ENCODE measurements at places on chromosomes 1 and 21. TPM values are rescaled to one million over a fixed set of nuclear protein-coding genes. Genes with fewer than 3 reads are reported as not detected.

Gene DIRAS3
- total RNA-seq: 0.42 TPM

Gene CD1D
- not detected for total RNA-seq

Gene OR2G3
- not detected for total RNA-seq

Gene DIO1
- total RNA-seq: not detected

Gene MAEL
- not detected for total RNA-seq

Gene PRAMEF10
- total RNA-seq: not detected

Gene SPATA1
- 0.97 TPM for total RNA-seq

Gene GLUL
- total RNA-seq: 229 TPM

Gene MGST3
- 27.8 TPM for total RNA-seq

Gene OMA1
- total RNA-seq: 27.0 TPM

- no peak for DNase-seq
Observed at GRCh38 chr1:221839321-221839720, 97.4 kb upstream of the DUSP10 start.

DNA sequence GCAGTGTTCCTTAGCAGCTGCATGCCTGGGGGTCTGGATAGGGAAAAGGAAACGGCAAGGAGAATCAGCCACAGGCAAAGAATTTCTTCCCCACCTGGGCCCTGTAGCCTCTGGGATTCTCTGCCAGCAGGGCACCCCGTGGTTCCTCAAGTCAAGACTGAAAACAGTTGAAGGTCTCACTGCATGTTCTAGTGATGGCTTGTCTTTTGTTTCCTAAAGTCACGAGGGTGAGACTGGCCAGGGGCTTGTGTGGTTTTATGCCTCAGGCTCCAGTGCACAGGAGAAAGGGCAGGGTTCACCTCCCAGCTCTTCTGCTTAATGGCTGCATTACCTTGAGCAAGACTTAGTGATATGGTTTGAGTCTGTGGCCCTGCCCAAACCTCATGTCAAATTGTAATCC, 53.2 kb upstream of the B3GALT5 start:
- DNase-seq: no peak

DNA sequence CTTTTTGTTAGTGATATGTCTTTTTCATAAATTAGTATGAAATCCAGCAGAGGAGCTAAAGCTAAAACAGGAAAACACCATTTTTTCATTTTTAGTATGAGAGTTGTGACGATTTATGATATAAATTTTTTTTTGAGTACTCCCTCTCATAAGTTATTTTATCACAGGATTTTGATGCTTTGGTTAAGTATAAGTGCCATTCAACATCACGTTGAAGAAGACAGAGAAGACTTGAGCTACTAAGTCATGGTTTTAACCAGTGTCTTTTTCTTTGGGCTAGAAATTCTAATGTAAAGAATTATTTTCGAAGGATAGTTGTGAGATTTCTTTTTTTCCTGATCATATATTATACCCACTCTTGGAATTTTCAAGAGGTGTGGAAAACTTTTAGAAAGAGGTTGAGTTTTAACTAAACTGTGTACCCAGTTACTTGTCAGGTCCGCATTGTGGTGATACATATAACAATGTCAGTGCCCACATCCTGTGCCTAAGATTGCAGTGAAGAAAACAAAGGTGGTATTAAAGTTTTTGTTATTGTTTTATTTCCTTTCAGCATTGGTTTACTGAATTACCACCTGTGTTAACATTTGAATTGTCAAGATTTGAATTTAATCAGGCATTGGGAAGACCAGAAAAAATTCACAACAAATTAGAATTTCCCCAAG, 93.8 kb downstream of the USP25 start:
- DNase-seq: no peak

DNA sequence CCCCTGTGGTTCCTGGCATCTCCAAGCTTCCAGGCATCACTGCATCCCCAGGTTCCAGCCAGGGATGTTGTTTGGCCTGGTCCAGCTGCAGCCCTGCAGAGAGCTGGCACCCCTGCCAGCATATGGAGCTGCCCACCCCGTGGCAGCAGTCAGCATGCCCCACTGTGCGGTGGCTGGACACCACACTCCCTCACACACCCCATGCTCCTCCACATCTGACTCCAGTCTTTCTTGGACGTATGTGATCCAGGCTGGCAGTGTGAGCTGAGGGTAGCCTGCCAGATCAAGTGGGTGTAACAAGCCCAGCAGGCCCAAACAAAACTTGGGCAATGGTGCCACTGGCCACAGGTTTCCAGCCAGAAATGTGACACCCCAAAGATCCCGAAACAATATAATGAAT, 620.4 kb downstream of the RWDD3 start:
- DNase-seq: no peak

GRCh38 chr1:11851180-11851579, 3.6 kb upstream of the NPPA start:
- DNase-seq: peak; percentile 86

- no peak for DNase-seq
Observed at GRCh38 chr1:246828818-246829217, 102.9 kb downstream of the AHCTF1 start.

DNA sequence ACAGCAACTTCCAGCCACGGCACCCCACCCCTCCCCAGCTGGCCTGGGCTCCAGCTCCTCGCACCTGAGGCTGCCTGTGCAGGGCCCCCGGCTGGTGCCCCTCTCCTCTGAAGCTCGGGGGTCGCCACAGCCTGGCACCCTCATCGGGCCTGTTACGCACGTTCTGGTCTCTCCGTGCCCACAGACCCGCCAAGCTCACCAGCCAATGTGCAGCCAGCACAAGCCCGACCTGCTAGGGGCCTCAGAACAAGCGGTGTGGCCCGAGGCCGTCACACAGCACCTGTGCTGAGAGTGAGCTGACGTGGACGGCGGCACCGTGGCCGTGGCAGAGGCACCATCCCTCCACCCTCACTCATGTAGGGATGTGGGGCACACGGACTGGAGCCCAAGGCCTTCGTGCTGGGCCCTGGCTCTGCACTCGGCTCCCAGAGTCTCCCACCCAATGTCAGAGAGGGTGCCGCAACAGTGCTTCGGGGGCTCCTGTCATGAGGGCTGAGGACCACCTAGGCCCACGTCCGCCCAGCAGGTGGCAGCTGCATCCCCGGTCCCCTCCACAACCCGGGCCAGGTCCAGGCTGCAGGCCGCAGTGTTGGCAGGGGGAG, 4.4 kb upstream of the SAMD11 start:
- DNase-seq: no peak

DNA sequence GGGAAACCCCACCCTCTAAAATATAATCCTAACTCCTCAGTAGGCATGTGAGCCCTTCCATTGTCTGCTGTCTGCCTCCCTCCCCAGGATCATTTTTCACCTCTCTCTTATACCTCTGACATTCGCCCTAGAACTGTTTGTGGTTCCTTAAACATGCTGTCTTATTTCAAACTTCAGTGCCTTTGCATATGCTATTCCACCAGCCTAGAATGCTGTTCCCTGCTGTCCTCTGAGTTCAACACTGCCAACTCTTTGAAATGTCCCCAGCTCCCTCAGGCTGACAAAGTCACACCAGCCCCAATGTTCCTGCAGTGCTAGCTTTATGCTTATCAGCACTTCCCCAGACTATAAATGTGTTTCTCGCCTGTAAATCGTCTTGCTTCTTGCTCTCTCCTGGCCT, 119.5 kb downstream of the HIVEP3 start:
- DNase-seq: no peak

DNA sequence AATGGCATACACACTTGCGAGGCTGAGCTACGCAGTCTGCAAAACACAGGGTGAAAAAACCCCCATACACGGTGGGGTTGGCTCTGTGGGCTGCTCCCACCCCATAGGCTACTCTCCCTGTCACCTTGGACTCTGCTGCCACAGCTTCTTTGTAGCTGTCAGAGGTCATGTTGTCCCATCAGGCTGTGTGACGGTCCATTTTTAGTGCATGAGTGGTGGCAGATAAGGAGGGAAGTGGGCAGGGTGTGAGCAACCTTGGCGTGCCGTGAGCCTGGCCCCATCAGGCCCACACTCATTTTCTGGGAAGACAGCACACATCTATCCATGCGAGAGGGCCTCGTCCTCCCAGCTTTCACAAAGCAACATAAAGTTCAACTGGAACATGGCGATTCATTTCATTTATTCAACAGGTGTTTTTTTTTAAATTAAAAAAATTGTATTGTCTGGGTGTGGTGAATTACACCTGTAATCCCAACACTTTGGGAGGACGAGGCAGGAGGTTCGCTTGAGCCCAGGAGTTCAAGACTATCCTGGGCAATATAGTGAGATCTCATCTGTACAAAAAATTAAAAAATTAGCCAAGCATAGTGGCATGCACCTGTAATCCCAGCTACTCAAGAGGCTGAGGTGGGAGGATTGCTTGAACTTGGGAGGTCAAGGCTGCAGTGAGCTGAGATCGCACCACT, 9.5 kb downstream of the GPR137B start:
- no peak for DNase-seq

DNA sequence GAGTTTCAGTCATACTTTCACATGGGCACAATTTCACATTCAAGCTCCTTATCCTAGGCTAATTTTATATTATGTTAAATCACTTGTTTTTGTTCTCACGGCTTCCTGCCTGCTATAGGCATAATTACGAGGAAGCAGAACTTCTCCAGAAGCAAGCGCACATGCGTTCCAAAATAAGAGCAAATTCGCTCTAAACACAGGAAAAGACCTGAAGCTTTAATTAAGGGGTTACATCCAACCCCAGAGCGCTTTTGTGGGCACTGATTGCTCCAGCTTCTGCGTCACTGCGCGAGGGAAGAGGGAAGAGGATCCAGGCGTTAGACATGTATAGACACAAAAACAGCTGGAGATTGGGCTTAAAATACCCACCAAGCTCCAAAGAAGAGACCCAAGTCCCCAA, at the start of gene CORT:
CORT (plus strand) TSS at position 281 of the 400 bp plus-strand sequence. CDS start 193 bp downstream, outside the sequence.
- DNase-seq: no peak

DNA sequence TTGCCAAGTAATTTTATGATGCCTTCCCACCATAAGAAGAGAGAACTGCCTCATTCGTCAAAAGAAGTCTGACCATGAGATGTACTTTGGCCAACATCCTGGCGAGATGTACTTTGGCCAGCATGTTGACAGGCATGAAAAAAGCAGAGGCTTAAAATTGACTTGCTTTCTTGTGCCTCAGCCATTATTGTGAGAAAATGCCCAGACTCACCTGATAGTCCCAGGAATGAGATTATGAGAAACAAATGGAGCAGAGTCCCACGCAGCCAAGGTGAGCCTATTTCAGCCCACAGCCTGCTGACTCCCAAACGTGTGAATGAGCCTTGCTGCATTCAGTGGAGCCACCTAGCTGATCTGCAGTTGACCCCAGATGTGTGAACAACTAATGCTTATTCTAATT, 43.5 kb upstream of the ZNF644 start:
- no peak for DNase-seq

DNA sequence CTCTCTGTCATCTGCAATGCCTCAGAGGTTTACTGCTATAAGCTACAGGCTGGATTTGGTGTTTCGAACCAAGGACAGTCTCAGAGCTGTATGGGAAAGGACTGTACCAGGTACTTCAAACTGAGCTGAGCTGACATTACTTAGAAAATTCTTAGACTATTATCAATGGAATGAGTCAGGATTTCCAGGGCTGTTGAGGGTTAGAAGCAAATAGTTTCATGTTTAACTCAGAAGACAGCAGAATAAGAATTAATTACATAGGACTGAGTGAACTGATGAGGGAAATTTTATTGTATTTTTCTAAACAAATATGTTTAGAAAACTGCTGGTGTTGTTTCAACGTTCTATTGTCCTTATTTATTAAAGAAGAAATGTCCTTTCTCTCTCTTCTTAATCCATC, 74.3 kb upstream of the CAPZB start:
- no peak for DNase-seq

GRCh38 chr1:234862944-234863515, 253.1 kb upstream of the IRF2BP2 start:
- DNase-seq: peak; percentile 90

- peak; percentile 26 for DNase-seq
Observed at GRCh38 chr1:89780721-89781120, 40.1 kb upstream of the LRRC8D start.

- no peak for DNase-seq
Observed at GRCh38 chr1:234408757-234409156, 35.5 kb downstream of the COA6 start.

DNA sequence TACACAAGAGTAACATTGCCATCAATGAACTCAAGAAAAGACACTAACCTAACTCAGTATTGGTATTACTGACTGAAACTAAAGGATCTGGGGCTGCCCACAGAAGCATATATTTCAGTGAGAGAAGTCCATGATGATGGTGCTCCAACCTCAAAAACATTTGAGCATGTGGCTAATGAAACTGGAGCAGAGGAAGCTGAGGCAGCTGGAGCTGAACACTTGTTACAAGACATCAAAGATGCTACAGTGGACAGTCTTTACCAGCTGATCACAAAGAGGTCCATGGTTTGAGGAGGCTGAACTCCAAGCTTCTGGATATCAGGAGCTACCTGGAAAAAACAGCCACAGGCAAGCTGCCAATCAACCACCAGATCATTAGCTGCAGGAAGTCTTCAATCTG, 42.2 kb upstream of the TTC39A start:
- DNase-seq: peak; percentile 10

GRCh38 chr1:192984080-192984479, 75.1 kb downstream of the UCHL5 start:
- DNase-seq: no peak

DNA sequence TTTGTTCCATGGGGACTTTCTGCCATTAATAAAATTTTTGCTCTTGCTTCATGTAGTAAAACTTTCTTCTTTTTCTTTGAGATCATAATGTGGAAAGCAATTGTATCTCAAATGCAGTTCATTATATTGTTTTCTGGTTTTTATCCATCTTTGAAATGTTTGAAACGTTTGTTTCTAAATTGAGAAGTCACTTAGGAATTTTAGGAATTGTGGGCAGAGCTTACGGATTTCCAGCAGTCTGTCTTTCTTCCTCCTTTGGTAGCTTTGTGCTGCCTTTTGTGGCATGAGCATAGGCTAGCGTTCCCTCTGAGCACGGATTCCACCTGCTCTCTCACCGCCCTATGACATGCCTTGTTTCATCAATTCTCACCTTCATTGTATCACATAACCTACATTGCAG, 2.9 kb upstream of the ST6GALNAC5 start:
- DNase-seq: no peak
